AG08395 (cell line): ENCODE measurements at places on chromosomes 13 and 19.
A peak's percentile ranks its signal among the peaks of the same experiment; 100 is the strongest.

- DNase-seq = no peak
These were observed 22.6 kb upstream of the CDC16 start for GRCh38 chr13:114212158-114212495.

GRCh38 chr19:41939861-41940730 is 11.8 kb upstream of the ERFL start:
- peak; percentile 26 for DNase-seq

GRCh38 chr19:44024900-44025216 is 321 bp upstream of the ZNF222 start:
- DNase-seq = no peak

DNA sequence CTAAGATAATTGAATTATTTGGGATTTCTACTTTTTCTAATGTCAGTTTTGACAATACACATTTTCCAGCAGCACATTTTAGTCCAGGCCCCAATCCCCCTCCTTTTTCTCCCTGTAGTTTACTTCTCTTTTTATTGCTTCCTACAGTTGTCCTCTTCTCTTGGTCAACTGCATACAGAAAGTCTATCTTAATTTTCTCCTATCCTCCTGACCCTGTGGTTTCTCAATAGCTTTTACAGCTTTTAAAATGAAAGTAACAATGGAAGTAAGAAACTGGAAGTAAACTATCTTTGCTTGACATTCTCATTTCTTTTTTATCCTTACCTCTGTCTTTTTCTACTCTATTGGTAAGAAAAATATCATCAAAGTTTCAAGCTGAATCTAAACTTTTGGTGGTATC is 106.5 kb upstream of the OXGR1 start:
- no peak for DNase-seq

GRCh38 chr19:45878043-45878794 is 7.7 kb downstream of the IRF2BP1 start:
- DNase-seq = no peak

DNA sequence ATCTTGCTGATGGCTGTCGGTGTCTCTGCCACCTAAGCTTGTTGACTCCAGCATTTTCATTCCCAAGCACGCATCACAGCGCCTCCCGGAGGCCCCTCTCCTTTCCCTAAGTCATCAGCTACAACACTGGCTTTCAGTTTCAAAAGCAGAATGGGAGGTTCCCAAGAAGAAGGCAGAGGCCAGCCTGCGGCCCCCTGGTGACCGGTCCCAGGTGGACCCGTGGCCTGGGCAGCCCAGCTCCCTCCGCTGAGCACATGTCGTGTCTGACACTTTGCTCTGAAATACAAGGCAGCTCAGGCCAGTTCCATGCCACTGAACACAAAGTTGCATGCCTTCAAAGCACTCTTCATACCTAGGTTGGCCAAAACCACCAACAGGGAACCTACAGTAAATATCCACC is 8.5 kb downstream of the MLLT1 start:
- DNase-seq = peak; percentile 50

GRCh38 chr13:97311956-97312355 is 89.8 kb downstream of the MBNL2 start:
- no peak for DNase-seq

- no peak for DNase-seq
These were observed 34.9 kb upstream of the POMP start for GRCh38 chr13:28623782-28624706.
